ENCODE measurements at places on chromosomes 7 and 10.
A peak's percentile ranks its signal among the peaks of the same experiment; 100 is the strongest.

DNA sequence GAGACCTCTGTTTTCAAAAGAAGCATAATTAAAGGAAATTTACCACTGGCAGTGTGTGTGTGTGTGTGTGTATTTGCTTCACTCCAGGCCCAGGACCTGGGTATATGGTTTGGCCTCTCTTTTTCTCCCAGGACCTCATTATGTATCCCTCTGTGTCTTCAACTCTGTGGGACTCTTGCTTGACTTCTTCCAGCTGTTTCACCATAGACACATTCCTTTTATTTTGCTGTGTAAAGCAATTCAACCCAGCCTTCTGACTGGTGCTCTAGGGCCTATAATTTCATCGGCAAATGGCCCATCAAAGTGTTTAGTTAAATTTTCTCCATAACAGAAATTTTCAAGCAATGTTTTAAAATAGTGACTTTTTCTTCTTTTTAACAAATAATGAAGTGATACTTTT lies 954.3 kb downstream of the CNTNAP2 start:
- DNase-seq = no peak

GRCh38 chr10:131033166-131034085 lies 278.1 kb downstream of the TCERG1L start:
- DNase-seq = no peak

DNA sequence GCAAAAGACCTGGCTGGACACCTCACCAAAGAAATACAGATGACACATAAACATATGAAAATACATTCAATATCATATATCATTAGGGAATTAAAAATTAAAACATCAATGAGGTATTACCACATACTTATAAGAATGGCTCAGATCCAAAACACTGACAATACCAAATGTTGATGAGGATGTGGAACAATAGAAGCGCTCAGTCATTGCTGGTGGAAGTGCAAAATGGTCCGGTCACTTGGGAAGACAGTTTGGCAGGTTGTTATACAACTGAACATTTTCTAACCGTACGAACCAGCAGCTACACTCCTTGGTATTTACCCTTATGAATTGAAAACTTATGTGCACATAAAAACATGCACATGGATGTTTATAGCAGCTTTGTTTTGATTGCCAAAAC lies 38.5 kb downstream of the ZMYND11 start:
- DNase-seq = no peak

DNA sequence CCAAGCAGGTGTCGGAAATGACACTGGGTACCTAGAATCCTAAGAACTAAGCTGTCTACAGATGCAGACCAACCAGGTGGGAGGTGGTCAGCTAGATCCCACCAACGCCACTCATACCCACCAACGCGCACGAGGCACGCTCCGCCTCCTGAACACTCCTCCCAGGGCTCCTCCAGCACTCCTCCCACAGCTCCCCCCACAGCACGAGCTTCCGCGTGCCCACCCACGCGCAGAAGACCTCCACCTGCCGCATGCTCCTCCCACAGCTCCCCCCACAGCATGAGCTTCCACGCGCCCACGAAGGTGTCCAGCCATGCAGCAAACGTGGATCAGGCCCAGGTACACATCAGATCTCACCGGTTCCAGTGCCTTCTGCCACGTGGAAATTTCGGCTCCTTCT lies 196.0 kb downstream of the MAD1L1 start:
- DNase-seq = no peak

DNA sequence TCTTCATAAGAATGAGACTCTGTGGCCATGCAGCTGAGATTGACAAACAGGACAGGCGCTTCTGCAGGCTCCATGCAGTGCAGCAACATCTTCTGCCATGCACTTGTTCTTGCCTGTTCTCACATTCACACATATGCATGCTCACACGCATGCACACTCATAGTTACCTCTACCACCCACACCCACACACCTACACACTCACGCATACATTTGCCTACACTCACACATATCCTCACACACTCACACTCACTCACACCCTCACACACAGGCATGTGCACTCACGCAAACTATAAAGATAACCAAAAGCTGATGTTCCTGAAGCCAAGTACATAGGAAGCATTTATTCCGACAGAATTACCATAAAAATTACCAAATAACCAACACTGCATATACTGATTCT lies 15.7 kb downstream of the GLI3 start:
- no peak for DNase-seq

DNA sequence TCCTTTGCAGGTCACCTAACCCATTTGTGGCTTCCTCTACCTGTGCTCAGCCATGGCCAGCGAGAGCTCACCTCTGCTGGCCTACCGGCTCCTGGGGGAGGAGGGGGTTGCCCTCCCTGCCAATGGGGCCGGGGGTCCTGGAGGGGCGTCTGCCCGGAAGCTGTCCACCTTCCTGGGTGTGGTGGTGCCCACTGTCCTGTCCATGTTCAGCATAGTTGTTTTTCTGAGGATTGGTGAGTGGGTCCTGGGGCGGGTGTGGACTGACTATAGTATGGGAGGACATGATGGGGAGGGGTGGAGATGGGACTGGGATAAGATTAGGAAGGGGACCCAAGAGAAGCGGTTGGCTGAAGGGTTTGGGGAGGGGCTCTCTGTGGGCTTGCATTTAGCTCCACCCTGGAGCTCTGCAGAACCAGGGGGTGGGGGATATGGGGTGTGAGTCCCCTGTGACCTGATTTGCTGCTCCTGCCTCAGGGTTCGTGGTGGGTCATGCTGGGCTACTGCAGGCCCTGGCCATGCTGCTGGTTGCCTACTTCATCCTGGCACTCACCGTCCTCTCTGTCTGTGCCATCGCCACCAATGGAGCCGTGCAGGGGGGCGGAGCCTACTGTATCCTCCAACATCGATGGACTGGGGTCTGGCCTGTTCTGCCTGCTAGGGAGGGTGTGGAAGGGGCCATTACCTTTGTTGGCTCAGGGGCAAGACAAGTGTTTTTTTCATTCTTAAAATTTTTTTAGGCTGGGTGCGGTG lies 1.8 kb downstream of the SLC12A9 start:
- DNase-seq = no peak

GRCh38 chr7:4486907-4487306 lies 195.2 kb upstream of the FOXK1 start:
- DNase-seq = no peak

- DNase-seq = no peak
Measured at GRCh38 chr7:158354861-158355260, 232.8 kb downstream of the PTPRN2 start.

DNA sequence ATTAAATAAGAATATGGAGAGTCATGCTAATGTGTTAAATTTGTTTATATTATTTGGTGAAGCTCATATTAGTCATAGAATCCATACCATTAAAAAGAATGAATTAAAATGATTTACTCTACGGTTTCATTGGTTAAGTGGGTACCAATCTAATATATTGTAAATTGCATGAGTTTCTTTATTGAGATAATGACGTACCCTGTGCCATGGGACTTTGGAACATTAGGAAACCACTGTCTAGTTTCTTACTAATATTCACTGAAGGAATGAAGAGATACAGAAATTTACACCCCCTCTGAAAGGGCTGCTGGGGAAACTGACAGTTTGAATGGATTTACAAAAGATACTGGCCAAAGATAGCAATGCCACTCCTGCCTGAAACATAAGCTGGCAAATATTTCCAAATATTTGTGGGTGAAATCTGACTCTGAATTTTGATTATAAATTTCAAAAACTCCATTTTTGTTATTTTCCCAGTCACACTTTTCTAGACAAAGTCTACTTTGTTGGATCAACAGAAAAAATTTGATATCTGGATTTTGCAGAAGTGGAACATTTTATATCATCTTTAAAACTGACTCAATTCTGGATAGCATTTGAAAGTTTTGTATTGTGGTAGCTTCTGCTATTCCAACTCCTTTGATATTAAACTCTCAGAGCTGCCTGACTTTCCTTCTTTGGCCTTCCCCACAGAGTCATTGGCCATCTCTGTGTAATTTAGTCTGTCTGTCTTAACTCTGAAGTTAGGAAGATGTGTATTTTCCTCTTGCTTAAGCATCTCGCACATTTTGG lies 22.3 kb downstream of the MDFIC start:
- DNase-seq = no peak

GRCh38 chr7:90383861-90384260 lies 19.4 kb upstream of the CLDN12 start:
- DNase-seq = peak; percentile 74

DNA sequence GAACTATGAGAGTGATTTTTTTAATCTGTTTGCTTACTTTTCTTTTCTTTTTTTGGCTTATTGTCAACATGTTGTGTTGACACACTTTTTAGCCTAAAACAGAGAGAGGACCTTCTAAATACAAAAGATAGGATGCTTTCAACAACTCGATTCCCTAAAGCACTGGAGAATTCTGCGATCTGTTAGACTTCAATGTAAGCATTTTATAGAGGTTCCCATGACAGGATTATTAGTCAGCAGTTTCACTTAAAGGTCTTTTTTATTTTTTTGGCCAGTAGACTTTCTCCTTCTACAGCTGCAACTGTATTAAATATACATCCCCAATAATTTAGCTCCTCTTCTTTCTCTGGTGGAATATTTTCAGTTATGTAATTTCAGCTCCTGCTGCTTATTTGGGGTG lies 12.7 kb upstream of the NRP1 start:
- DNase-seq = no peak

DNA sequence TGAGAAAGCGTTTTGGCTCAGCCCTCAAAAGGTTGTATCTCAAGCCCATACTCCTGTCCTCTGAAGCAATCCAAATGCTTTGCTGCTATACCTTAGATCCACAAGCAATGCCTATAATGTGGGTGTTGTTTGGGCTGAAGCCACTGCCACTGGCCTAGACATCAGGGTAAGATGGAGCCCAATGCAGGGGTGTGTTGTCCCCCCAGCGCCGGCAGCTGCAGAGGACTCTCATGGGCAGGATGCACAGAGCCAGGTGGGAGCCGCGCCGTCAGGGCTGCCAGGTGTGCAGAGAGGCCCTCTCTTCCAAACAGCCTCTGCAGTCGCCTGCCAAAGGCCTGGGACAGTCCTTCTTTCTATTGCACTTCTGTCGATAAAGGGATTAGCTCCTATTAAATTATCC lies 205.2 kb upstream of the SHH start:
- no peak for DNase-seq

DNA sequence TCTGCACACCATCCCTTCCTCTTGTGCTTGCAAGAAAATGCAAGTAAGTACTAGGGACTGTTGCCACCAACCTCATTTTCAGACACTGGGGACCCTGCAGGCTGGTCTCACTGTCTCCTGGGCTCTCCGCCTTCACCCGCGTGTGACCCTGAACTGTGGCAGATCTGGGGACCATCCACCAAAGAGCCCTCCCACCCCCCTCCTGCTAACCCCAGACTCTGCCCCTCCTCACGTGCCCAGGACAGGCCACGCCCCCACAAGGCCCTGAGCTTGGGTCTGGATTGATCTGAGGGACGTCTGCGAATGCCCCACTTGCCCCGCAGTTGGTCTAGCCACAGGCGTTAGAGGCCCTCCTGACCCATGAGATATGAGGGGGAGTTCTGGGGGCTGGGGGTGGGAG lies 8.1 kb downstream of the CNPY1 start:
- DNase-seq = no peak

DNA sequence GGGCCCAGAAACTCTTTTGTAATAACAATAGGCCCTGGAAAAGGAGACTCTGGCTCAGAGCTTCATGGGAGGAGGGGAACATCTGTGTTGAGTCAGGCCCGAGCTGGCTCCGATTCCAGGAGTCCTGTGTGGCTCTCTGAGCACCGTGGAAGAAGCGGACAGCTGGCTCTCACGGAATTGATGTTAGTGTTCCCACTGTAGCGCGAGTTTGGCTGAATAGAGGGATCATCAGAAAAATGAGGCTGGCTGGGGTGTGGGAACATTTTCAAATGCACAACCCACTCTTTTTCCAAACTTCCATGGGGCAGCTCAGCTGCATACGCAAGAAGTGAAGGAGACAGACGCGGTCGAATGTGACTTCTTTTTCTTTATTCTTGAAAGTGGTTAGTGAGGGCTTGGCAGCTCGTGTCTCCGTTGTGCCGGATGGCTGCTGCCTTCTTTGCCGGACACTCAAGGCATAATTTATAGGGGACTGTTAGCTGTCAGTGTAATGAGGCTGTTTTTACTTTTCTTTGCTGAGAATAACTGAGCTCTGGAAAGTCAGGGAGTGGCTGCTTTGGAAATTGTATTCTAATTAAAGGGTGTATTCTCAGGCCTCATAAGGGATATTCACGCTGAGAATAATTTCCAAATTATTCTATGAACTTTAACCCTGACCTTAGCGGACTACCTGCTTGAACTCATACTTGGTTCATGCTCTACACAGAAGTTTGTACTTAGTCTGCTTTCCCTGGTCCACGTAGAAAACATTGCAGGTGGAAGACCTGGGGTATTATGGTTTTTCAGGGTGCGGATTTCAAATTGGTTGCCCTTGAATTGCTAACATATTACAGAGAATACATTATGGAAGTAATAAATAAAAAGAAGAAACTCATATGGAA lies 23.1 kb downstream of the MDFIC start:
- DNase-seq = peak; percentile 23

DNA sequence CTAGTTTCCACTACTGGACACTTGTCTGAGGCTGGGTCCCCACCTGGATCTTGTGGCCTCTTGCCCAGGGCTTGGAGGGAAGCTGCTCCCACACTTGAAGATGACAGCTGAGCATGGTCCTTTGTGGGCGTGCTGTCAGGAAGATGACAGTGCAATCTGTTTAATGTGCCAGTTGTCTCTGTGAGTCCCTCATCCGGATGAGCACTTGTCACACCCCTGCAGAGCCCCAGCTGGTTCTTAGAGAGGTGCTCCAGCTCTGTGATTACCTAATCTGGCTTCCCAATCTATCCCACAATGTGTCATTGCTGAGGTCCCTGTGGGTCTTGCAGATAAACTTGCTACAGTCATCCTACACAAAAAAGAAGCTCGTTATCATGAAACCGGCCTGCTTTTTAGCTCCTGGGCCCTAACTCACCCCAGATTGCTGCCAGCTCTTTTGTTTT lies 34.8 kb upstream of the CCSER2 start:
- no peak for DNase-seq

GRCh38 chr10:61992671-61993668 lies 91.5 kb downstream of the ARID5B start:
- DNase-seq = peak; percentile 15

All from kidney tubule cell (primary cell).